Dermis microvascular lymphatic vessel endothelial cell (primary cell): ENCODE measurements at places on chromosomes 12 and 14.

GRCh38 chr12:19066475-19067001, 63.0 kb upstream of the PLEKHA5 start:
- DNase-seq: no peak

DNA sequence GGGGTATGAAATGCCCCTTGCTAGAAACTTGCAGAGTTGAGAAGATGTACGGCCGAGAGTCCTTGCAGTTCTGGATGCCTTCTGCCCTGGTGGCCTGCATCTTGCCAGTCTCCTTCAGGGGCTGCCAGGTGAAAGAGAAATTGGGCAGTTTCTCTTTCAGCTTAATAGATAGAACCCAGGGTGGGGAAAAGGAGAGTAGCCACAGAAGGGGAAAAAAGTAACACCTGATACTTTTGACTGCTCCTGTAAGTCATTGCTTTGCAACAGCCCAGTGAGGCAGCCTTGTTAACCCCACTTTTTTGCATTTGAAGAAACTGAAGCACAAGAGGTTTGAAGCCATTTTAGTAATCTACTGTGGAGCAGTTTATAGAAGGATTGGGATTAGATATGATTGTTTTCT, 27.6 kb downstream of the TDP1 start:
- DNase-seq: no peak

DNA sequence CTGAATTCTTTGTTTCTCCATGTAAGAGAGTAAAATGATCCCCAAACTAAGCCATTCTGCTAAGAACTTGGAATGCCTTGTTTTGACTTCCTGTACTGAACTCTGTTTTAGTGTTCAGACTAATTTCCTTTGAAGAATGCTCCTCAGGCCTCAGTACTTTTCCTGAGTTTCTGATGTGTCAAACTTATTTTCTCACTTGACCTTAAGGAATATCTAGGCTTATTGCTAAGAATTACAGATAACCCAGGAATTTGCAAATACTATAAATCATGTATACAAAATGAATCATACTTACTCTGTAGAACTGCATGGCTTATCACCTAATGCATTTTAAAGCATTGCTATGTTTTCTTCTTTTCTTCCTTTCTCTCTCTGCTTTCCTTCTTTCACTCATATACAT, 93.1 kb upstream of the PKP2 start:
- DNase-seq: no peak

DNA sequence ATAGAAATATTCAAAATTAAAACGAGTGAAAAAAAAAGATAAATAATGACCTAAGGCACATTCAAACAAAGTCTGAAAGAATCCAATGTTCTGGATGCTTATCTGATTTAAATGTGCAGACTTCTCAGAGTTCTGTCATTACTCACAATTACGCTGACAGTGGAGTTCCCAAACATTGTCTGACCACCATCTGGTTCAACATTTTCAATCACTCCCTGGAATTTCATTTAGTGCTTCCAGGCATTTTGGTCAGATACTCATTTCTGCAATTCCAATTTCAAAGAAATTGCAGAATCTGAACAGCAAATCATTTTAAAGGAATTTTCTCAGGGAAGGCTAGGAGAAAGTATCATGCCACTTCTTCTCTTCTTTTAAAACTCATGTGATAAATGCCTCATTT, 398.2 kb upstream of the PDE3A start:
- DNase-seq: no peak

GRCh38 chr14:61319706-61320105, 1.7 kb upstream of the PRKCH start:
- no peak for DNase-seq

DNA sequence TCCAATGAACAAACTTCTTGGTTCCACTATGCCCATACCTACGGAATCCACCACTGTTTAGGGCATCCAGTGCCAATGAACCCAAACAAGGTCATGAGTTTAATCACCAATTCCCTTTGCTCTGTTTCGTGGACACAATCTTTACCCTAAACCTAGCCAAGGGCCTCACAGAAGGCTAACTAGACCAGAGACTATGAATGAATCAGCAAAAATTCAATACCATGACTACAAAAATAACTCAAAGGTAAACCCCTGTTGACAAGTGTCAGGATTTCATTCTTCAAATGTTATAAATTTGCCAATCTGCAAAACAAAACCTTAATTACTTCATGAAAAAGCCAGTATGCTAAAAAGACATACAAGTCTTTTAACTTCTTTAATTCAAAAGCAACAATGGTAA, 96.7 kb downstream of the CEP128 start:
- no peak for DNase-seq

- DNase-seq: no peak
Measured at GRCh38 chr14:89194376-89194775, 222.7 kb downstream of the FOXN3 start.

DNA sequence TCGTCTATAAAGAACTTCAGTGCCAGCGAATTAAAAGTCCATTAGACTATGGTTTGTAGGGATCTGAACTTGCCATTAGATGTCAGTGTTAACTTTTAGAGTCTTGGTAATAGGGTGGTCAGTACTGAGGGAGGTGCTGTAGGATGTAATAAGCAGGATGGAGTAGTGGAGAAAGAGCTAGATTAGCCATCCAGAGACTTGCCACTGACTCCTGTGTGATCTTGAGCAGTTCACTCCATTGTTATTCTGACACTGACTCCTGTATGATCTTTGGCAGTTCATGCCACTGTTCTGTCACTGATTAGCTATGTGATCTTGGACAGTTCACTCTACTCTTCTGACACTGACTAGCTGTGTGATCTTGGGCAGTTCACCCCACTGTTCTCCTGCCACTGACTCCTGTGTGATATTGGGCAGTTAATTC, 133.6 kb downstream of the TTLL5 start:
- peak; percentile 30 for DNase-seq

DNA sequence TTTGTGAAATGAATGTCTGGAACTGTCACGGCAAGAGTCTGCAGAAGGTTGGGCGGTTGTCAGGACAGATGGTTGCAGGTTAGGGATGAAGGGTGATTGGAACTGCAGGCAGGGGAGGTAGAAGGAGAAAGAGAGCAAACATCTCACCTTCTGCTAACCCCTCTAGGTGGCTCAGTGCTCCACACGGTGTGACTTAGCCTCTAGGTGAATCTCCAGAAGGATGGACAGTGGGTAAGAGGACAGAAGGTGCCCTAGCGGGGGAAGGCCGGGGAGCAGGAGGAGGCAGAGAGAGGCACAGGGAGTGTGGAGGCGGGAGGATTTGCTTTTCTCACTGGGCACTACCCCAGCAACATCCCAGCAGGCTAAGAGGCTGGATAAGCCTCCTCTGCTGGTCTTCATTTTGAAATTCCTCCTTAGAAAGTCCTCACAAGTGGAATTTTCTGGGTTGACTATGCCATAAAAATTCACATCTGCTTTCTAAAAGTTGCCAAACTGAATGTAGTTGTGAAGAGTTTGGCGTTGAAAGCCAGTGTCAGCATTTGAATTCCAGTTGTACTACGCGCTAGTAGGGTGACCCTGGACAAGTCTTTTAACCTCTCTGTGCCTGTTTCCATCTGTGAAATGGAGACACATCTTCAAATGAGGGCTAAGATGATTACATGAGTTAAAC, 10.7 kb upstream of the GPR68 start:
- DNase-seq: no peak

- DNase-seq: no peak
Measured at GRCh38 chr12:33588725-33589405, 149.2 kb upstream of the SYT10 start.

- peak; percentile 88 for DNase-seq
Measured at GRCh38 chr12:46152456-46152855, 116.4 kb downstream of the SLC38A1 start.

DNA sequence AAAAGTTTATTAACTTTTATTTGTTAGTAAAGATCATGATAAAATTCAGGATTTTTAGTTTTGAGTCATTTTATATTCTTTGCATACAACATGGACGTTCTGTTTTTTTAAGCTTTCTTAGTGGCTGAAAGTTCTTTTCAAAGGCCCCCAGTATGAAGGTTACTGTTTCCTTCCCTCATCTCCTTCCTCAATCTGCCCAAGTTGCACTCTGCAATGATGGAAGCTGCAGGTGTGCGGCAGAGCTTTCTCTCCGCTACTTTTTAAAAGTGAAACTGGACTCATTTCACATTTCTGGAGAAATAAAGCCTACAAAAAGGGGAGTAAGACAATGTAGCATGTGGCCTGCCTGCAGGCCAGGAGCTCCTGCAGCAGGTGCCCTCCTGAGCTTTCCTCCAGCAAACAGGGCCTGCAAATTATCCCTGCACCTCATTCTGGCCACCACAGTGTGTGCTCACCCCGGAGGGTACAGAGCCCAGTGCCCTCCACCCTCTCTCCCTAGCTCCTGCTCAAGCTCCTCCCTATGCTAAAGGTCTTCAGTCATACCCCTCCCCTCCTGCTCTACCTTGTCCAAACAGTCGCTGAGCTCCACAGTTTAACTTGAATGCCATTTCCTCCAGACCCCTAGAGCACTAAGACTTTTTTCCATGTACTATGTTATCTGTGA, 78.9 kb downstream of the SETD3 start:
- no peak for DNase-seq

- no peak for DNase-seq
Measured at GRCh38 chr14:49447540-49448107, 138.6 kb downstream of the RPS29 start.

- no peak for DNase-seq
Measured at GRCh38 chr14:28767853-28768741, 1.5 kb downstream of the FOXG1 start.

GRCh38 chr12:24447678-24448077, 498.2 kb upstream of the SOX5 start:
- DNase-seq: no peak

GRCh38 chr14:22420598-22421186, 168.3 kb downstream of the DAD1 start:
- DNase-seq: no peak

DNA sequence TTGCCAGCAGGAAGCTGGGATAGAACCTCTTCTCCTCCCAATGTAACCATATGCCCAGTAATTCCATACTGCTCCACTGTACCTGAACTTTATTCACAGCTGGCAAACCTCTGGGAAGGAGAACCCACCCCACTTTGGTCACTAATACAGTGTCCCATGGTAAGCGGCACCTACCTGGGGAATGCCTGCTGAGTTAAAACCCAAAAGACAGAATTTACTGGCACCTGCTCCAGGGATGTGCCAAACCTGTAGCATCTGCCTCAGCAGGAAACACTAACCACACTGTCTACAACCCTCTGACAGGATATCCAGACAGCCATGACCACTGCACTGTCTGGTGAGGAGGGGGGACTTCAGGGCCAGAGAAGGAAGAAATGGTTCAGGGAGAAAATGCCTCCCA, 26.6 kb downstream of the DDX24 start:
- no peak for DNase-seq

GRCh38 chr12:86710109-86710508, 453.9 kb upstream of the MGAT4C start:
- DNase-seq: no peak
